Skeletal muscle tissue (tissue), 5 donors: ENCODE measurements at places on chromosomes 3 and 15. TPM values are rescaled to one million over a fixed set of nuclear protein-coding genes. Genes with fewer than 3 reads are reported as not detected.

CCR8 gene
- total RNA-seq: not detected

NR1I2 gene
- total RNA-seq: under 0.01 TPM

SPINK8 gene
- total RNA-seq: not detected

BOC gene
- total RNA-seq: 28.7 TPM

FEZF2 gene
- total RNA-seq: not detected

IL17RB gene
- 1.6 TPM for total RNA-seq

ATOSA gene
- total RNA-seq: 24.5 TPM

KCNAB1 gene
- 4.2 TPM for total RNA-seq

PLS1 gene
- not detected for total RNA-seq

ZFAND6 gene
- 164 TPM for total RNA-seq

CD86 gene
- 3.7 TPM for total RNA-seq

GHSR gene
- not detected for total RNA-seq

GOLGA6A gene
- total RNA-seq: 1.0 TPM

CASR gene
- not detected for total RNA-seq

NANOGP8 gene
- total RNA-seq: not detected

FGF7 gene
- 7.3 TPM for total RNA-seq

RTP4 gene
- 1.0 TPM for total RNA-seq

HES1 gene
- total RNA-seq: 23.0 TPM

SLC24A5 gene
- not detected for total RNA-seq

STRC gene
- under 0.01 TPM for total RNA-seq

CAND2 gene
- 22.4 TPM for total RNA-seq

LRRC31 gene
- total RNA-seq: not detected

RASGRP1 gene
- total RNA-seq: 0.52 TPM

VEPH1 gene
- total RNA-seq: 1.0 TPM

IREB2 gene
- 35.0 TPM for total RNA-seq

WNT7A gene
- total RNA-seq: not detected

UBE2E2 gene
- 115 TPM for total RNA-seq

ITIH4 gene
- total RNA-seq: 4.2 TPM

FAM227B gene
- total RNA-seq: 7.8 TPM

CSTA gene
- total RNA-seq: 0.52 TPM

LRRC2 gene
- 3.7 TPM for total RNA-seq

RASA2 gene
- 9.9 TPM for total RNA-seq

SPTBN5 gene
- 1.0 TPM for total RNA-seq

TM4SF18 gene
- 6.3 TPM for total RNA-seq

ANKRD34C gene
- total RNA-seq: not detected

MORC1 gene
- total RNA-seq: not detected

GPR87 gene
- not detected for total RNA-seq

PDCD6IP gene
- 51.7 TPM for total RNA-seq

MKRN2 gene
- 26.6 TPM for total RNA-seq

IL12A gene
- 0.52 TPM for total RNA-seq

GADL1 gene
- total RNA-seq: 25.1 TPM

PROS1 gene
- 19.3 TPM for total RNA-seq

SH2D7 gene
- total RNA-seq: not detected

RYR3 gene
- total RNA-seq: 50.6 TPM

LRRC58 gene
- total RNA-seq: 14.1 TPM

CYP11A1 gene
- 0.52 TPM for total RNA-seq

DUOX2 gene
- under 0.01 TPM for total RNA-seq

HTD2 gene
- 5.7 TPM for total RNA-seq

MCF2L2 gene
- under 0.01 TPM for total RNA-seq

TEX55 gene
- total RNA-seq: not detected

LRRN1 gene
- total RNA-seq: 19.8 TPM
